ENCODE measurements at places on chromosomes 7 and 10.

DNA sequence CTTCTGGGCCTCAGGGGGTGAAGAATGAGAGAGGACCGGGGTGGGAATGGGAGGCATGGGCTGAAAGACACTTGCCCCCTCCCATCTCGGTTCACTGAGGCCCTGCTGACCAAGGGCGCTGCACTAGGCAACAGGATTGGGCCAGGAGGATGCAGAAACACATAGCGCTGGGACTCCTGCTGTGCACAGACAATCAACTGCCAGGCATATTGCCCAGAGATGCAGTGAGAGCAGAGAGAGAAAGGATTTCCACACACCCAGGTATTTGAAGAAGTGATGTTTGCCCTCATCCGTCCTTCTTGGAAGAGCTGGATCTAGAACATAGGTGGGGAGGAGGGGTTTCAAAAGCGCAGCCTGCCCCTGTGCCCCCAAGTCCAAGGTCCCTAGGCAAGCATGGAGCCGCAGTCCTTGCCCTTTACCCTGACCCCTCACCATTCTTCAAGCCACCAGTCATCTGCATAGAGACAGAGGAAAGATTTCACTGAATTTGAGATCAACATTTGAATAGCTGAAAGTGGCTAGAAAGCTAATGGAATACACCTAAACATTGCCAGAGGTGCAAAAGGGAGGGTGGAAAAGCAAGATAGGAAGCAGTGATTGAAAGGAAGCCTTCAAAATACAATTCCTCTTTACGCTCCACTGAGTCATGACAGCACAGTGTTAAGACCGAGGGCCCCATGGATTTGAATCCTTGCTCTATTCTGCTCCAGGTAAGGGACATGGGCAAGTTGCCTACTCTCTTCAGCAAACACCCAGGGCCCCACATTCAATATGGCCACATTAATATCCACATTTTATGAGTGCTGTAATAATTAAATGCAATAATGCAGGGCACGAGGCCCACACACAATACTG, 44.2 kb upstream of the TNS3 start:
- no peak for DNase-seq

DNA sequence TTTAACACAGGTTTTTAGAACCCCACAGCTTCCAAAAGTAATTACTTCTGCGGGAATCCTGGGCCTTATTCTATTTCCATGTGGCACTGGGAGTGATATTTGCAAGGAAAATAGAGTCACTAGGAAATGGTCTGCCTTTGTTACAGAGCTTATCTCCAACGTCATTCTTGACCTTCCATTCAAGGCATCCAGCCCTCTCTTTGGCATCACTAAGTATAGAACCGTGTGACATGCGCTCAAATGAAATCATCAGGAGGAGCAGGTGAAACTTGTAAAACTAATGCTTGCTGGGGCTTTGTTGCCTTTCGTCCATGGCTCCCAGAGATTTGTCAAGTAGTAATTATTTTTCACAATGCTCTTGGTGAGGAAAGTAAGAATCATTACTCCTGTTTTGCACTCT, 73.4 kb downstream of the PAPSS2 start:
- no peak for DNase-seq

DNA sequence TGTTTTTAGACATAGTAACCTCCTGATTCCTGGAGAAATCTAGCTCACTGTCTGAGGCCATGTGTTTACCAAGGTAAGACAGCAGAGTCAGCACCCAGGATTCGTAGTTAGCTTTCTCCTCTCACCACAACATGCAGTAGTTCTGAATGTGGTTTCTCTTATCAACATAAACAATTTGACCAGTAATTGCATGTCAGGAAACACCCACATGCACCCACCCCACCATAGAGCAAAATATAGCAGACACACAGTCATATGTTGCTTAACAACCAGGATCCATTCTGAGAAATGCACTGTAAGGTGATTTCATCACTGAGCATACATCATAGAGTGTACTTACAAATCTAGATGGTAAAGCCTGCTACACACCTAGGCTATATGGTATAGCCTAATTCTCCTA, 1004.0 kb downstream of the ANKRD7 start:
- no peak for DNase-seq

DNA sequence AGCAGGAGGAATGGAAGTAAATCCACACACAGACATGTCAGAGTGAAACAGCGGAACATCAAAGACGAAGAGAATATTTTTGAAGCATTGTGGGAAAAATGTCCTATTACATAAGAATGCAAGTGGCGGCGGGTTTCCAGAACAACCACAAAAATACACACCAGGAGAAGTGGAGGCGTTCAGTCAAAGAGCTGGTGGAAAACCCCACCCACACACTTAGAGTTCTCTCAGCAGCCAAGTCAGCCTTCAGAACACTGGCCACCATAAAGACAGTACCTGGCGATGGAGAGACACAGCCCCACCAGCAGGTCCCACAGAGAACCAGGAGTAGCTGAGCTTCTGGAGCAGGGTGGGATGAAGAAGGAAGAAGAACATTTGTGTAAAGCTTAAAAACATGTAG, 23.7 kb downstream of the NKX6-2 start:
- no peak for DNase-seq

DNA sequence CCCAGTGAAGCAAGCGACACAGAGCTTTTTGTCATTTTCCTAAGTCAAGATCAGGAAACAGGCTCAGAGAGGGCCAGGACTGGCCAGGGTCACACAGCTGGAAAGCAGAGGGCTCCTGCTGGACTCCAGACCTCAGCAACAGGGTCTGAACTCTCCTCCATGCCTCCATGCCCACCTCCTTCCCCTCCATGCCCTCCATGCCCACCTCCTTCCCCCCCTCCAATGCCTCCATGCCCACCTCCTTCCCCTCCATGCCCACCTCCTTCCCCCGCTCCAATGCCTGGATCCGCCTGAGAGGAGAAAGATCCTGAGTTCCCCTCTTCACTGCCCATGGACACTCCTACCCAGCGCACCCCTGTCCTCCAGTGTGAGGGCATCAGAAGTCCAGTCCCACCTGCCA, 51.3 kb downstream of the OAT start:
- no peak for DNase-seq

GRCh38 chr10:123666318-123667236, at the start of gene GPR26:
Gene GPR26, plus strand, starts transcription at chr10:123666355. Its CDS starts 53 bp downstream, at chr10:123666408.
- no peak for DNase-seq

GRCh38 chr7:78232806-78233205, 434.2 kb downstream of the PHTF2 start:
- no peak for DNase-seq

DNA sequence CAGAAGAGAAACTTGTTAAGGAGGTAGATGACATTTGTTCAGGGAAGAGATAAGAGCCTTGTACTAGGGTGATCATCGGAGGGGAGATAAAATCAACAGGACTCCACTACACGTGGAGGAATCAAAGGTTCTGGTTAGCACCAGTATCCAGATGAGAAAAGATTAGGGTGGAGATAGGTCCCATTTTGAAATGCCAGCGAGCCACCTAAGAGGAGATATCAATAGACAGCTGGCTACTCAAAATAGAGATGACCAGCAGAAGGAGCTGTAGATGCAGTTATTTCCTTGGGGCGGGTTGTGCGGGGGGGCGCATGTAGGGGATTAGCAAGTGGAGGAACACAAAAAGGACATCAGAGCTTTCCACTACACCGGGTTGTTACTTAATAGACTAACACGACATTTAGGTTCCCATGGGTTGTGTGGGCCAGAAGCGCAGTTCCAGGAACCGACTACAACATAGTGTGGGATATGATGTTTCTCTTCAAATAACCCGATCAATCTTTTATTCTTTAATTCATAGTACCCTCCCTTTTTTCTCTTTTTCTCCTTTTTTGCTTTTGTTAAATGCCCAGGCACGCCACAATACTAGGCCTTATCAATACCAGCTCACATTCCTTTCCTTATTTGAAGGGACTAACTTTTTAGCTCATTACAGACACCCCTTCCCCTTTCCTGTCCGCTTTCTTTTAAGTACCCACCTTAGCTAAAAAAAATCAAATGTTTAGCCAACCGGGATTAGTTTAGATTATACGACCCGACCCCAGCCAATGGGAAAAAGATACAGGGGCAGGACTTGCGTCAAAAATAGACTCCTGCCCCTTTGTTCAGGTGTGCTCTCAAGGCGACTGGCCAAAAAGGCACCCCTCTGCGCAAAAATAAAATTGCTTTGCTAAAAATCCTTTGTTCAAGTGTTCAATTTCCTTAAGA, 2.0 kb upstream of the KIF11 start:
- DNase-seq, result no peak

- no peak for DNase-seq
Measured at GRCh38 chr10:70816220-70816894, 609 bp downstream of the SGPL1 start.

- no peak for DNase-seq
Measured at GRCh38 chr7:45697576-45698136, 123.5 kb downstream of the ADCY1 start.

DNA sequence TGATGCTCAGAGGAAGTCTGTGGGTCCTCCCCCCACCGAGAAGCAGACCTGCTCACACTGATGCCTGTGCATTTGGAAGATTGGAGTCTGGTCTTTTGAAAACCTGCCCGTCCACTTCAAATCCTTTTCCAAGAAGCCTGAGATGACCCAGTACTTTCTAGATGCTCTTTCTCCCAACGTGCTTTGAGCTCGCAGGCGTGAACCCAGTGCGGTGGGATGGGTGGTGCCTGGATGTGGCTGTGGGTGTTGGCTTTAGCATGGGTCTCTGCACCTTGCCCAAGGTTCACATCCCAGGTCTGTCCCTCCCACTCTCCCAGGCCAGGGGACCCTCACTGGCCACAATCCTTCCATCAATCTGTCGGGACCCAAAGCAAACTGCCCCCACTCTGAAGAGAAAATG, 170.2 kb downstream of the ADARB2 start:
- no peak for DNase-seq

DNA sequence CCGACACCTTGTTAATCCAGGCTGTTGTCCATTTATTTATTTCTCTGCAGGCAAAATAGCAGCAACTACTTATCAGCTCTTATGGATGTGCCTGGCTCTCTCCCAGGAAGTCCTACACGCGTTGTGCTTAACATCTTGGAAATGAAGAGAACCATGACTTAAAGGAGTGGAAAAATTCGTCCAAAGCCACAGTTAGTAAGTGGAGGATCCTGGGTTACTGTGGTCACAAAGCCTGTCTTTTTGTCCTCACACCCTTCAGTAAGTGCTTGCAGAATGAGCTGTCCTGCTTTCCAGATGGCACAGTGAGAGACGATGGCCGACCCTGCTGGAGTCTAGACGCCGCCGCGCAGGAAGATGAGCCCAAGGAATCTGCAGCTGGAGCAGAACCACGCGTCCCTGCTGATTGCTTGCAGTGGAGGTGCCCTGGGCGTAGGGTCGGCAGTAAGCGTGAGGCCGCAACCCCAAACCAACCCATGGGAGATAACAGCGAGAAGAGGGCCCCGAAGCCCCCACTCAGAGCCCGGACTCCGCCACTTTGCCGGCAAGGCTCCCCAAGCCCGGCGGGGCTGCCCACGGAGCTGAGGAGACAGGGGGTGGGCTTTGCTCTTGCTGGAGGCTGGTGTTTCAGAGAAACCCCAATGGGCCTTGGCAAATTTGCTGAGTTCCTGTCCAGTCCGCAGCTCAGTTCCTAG, 178.6 kb downstream of the CXCL12 start:
- DNase-seq, result no peak

- DNase-seq, result no peak
Measured at GRCh38 chr7:138649506-138649905, 51.7 kb downstream of the SVOPL start.

DNA sequence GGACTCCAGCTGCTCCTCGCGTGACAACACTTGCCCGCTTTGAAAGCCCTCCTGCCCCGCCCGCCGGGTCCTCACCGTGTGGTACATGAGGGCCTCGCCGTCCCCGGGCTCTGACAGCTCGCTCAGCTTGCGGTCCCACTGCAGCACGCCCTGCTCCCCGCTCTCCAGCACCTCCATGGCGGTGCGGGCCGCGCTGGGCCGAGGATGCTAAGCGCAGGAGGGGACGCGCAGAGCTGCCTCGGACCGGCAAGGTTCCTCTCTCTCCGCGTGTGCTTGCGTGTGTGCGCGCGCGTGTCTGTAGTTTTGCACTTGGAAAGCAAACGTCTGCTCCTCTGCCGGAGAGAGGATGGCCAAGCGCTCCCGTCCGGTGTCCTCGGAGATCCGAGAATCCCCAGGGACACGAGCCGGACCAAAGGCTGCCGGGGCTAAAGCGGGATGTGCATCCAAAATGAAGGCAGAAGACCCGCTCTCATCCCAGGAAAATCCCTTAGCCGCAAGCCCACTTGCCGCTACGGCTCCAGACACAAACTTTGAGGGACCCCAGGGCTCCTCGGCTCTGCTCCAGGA, at the start of gene CREB3L2:
Gene CREB3L2 (minus strand): TSS at position 558 of the 567 bp plus-strand sequence. CDS start 381 bp downstream, at position 177.
- no peak for DNase-seq

DNA sequence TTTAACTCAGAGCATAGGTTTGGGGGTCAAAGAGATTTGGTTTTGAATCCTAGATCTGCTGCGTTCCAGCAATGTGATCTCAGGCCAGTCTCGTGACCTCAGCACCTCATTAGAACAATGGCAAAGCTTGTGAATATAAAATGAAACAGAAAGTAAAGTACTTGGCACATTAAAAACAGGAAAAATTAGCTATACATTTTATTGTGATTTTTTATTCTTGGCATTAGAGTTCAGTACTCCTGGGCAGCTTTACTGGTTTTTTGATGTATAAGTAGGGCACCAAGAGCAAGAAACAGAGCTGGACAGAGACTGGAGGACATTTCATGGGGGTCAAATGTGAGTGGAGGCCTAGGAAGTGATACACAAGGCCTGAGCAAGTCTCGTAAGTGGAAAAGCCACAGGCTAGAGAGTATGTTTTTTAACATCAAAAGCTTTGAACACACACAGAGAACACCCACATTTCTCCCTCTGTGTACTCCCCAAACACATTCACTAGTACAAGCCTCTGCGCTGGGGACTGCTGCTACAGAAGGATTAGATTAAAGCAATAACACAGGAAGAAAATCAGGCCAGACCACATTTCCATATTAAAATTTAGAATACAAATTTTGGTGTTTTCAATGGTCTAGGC, 157.2 kb upstream of the SLC25A13 start:
- DNase-seq, result no peak

DNA sequence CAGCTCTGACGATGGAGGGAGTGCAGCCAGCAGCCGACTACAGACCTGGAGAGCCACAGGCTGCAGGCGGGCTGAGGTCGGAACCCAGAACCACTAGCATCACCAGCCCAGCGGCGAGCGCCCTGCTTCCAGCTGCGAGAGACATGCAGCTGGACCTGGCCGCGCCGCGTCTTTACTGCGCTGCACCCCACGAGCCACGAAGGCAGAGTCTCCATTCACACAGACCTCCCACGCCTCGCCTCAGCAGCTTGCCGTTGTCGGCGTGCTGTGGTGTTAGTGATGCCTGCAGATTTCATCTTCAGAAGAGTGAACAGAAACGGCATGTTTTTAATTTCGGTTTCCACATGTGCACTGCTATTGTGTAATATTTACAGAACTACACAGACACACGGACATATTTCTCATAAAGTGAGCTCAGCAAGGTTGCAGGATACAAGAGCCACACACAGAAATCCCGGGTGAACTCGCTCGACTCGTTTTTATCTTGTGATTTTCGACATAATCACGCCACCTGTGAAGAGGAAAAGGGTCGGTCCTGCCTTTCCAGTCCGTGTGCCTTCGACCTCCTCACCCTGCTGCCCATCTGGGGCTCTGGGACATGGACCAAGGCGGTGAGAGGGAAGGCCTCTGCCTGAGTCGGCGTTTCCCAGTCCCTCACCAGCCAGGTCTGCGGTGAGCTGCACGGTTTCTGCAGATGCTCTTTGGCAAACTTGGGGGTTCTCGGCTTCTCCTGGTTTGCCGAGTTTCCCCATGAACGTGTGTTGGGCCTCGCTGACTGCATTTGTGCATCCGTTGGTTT, 252.2 kb downstream of the ELFN1 start:
- DNase-seq, result no peak

All from NCI-H1436 treated with DMSO at 0.1 percent for 48 hours (cell line).